Activated CD8-positive, alpha-beta memory T cell treated with anti-CD3 and anti-CD28 coated beads for 1 hour (primary cell): ENCODE measurements at places on chromosomes 11 and 22.

- DNase-seq, result no peak
These were observed 58.6 kb upstream of the CCT8L2 start for GRCh38 chr22:16651217-16651616.

DNA sequence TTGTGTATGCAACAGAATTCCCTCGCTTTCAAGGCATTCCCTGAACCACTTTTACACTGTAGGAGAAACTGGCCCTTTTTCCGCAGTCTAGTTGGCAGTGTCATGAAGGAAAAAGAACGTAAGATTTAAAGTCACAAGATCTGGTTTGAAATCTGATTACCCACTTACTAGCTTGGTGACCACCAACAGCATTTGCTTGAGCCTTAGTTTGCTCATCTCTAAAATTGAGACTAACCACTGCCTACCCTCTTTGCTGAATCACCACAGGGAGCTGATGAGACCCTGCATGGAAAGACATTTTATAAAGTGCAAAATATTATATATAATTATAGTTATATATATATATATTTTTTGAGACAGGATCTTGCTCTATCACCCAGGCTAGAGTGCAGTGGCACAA lies 39.4 kb downstream of the SYTL2 start:
- no peak for DNase-seq

- DNase-seq, result no peak
These were observed 18.2 kb upstream of the OR6A2 start for GRCh38 chr11:6817694-6818093.

DNA sequence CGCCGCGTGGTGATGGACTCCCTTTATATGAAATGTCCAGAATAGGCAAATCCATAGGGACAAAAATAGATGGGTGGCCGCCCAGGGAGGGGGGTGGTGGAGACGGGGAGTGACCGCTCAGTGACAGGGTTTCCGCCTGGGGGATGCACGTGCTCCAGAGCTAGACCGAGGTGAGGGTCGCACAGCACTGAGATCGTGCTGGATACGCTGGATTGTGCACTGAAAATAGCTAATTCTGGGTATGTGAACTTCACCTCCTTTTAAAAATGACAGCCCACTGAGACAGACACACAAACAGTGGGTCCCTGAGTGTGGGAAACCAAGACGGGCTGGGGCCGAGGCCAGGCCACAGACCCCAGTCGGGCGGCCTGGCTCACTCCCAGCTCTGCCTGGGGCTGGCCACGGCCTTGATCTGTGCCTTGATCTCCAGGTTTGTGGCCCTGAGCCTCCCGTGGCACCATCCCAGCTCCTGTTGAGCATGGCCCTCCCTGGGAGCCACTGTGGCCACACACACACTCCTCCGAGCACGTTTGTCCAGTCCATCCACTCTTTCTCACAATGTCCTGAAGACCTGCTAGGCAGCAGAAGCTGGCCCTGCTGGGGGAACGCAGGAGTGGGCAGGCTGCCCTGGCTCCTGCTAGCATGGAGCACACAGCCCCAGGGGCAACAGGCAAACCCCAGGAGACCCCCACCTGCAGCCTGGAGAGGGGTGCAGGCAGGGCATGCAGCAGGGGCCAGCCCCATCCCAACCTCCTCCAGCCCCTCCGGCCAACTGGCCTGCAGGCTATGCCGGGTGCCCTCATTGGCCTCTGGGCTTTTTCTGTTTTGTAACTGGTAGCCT lies 41.0 kb upstream of the TH start:
- no peak for DNase-seq

DNA sequence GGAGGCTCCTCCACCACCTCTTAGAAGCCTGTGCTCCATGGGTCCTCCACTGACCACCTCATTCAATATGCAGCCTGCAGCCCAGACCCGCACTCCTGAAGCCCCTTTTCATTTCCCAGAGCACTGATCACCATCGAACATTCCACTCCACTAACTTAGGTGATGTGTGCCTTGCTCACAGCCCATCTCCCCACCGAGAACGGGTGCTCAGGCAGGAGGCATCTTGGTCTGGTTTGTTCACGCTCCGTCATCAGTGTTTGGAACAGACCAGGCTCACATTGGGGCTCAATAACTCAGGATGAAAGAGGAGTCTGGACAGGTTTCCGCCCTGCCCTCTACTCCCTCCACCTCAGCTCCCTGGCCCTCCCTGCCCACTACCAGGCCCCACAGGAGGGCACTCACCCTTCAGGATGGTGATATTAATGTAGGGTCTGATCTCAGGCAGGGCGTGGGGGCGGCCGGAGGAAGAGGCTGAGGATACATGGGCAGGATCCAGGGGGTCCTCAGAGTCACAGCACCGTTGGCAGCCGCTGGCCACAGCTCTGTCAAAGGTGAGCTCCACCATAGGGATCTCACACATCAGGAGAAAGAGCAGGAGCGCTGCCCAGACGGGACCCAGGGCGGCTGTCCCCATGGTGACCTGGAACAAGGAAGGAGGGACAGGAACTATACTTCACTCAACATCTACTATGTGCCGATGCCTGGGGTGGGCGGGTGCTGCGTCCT lies 3.1 kb downstream of the C1QTNF6 start:
- DNase-seq, result no peak

DNA sequence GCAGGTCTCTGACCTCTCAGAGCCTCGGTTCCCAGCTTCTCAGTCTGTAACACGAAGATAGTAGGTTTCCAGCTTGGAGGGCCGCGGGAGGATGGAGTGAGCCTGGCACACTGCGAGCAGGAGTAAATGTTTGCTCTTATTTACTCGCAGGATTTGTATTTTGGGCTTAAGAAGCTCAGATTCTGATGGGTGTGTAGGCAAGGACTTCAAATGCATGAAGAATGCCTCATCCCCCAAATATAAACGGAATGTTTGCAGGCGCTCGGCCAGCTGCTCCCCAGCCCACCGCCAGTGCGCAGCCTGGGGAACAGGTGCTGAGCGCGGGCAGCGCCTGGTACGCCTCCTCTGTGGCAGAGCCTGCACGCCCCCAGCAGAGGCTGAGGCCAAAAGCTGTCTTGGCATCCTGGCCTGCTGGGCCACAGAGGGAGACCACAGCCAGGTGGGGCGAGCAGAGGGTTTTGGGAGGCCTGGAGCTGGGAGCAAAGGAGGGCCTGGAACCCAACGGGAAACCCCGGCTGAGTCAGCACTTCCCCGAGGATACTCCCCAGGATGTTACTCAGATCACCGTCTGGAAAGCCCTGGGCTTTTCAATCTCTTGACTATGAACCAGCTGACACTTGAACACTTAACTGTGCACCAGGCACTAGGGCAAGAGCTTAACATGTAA lies 9.4 kb downstream of the EHD1 start:
- DNase-seq, result no peak

- no peak for DNase-seq
These were observed 72.6 kb downstream of the PARVB start for GRCh38 chr22:44096736-44097135.

DNA sequence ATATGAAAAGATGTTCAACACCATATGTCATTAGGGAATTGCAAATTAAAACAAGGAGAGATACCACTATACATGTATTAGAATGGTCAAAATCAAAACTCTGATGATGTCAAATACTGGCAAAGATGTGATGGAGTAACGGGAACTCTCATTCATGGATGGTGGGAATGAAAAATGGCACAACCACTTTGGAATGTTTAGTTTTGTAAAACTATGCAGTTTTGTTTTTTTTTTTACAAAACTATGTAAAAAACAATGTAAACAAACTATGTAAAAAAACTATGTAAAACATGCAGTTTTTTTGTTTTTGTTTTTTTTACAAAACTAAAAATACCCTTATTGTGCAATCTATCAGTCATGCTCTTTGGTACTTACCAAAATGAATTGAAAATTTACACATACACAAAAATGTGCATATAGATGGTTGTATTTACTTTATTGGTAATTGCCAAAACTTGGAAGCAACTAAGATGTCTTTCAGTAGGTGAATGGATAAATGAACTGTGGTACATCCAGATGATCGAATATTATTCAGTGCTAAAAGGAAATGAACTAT lies 5.0 kb upstream of the USP47 start:
- DNase-seq, result no peak

GRCh38 chr22:49199224-49199623 lies 628.4 kb downstream of the BRD1 start:
- no peak for DNase-seq

DNA sequence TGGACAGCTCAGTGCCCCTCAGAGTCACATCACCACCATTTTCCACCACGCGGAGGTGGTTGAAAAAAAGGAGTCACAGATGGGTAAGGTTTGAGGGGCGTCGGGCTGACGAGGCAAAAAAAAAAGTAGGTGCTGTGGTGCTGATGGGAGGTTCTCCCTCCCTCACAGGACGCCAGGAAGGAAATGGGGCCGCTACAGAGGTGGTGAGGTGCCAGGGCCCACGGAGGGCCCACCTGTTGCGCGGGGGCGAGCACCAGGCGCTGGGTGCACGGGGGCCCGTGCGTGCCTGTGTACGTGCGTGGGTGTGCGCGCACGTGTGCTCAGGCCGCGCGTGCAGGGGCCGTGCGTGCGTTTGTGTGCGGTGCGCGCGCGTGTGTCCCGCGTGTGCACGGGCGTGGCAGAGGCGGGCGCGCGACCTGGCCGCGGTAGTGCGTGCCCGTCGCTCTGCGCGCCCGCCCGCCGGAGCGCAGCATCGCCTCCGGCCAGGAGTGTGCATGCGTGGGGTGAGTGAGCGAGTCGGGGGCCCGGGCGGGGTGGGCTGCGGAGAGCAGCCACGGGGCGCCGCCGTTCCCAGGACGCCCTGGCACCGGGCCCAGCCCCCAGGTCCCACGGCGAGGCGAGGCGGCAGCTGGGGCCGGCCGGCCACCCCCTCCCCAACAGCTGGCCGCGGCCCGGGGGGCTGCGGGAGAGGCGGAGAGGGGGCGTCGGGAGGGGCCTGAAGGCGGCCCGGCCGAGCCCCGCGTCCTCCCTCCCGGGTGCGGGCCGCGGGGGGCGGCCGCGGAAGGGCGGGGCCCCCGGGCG lies 2.8 kb downstream of the PDGFB start:
- DNase-seq, result no peak

DNA sequence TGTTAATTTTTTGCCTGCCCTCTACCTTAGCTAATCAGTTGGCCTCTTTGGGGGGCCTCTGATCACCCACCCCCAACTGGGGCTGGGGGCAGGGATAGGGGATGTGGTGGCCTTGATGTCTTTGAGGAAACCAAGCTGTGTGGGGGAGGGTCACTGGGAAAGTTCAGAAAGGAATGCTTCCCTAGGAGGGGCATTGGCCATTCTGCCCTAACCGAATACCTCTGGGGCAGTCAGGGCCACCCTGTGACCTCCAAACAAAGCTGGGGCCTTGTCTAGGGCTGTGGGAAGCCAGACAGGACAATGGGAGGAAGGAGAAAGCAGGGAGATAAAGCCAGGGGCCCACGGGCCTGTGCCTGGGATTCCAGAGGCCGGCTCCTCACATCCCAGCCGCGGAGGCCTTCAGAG lies 97.5 kb downstream of the TSPAN18 start:
- DNase-seq, result no peak

DNA sequence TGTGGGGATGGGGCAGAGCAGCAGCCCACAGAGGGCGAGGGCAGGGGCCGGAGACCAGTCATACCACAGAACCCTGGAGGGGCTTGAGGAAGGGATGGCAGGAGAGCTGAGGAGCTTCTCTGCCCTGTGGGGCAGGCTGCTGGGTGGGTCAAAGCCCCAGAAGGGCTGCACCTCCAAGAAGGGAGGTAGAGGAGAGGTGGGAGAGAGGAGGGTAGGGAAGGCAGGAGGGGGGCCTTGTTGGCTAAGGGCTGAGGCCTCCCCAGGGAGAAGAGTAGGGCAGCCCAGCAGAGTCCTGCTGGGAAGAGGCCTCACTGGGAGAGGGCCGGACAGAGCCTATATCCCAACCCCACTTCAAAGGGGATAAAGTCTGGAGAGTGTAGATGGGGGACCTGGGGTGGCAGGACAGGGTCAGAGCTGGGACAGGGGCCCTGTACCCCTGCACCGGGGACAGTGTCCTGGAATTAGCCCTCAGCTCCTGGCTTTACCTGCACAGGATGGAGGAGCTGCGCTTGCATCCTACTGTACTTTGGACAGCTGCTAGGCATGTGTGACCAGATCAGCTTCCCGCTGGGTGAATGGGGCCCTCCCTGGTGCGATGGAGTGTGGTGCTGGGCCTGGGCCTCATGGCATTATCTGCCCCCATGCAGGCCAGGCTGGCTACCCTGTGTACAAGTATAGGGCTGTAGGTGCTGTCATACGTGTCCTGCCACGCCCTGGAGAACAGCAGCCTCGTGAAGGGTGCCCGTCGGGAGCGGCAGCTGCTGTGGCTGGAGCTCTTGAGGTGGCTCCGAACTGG lies 7.3 kb downstream of the DGCR6L start:
- no peak for DNase-seq
